ENCODE measurements at places on chromosomes 6 and 20.
A peak's percentile ranks its signal among the peaks of the same experiment; 100 is the strongest.

- no peak for DNase-seq
These were observed 20.8 kb downstream of the ADGRG6 start for GRCh38 chr6:142322504-142323198.

GRCh38 chr6:151325075-151326050 is 66.0 kb downstream of the ZBTB2 start:
- DNase-seq: no peak

DNA sequence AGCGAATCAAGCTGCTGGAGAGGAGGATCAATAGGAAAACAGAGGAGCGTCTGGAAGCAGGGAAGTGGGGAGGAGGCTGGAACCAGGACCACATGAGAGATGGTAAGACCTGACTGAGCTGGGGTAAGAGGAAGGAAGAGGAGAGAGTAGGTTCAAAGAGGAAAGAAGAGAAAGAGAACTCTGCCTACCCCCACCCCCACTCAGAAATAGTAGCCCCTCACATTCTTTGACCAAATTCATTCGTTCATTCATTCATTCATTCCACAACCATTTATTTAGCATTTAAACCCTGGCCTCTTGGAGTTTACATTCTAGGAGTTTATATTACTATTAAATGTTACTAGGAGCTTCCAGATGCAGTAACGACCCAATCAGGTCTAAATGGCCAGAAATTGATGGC is 15.8 kb upstream of the HCK start:
- DNase-seq: no peak

DNA sequence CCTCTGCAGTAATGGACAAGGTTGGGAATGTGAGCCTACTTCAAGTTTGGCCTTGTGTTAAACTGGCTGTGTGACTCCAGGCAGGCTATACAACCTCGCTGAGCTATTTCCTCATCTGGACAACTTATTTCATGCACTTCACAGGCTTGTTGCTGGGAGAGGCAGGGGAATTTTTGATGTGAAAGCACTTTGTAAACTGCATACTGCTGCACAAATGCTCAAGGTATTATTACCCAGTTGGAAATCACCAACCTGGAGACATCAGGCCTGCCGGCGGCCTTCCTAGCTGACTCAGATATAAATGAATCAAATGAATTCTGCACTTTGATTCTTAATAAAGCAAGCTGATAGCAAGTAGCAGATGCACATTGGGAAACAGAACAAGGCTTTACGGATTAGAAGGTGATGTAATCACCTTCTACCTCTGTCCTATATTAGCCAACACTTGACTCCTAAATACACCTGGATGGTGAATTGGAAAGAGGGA is 10.1 kb downstream of the JARID2 start:
- no peak for DNase-seq

GRCh38 chr20:59903621-59904020 is 29.8 kb downstream of the SYCP2 start:
- DNase-seq: no peak

GRCh38 chr6:83097204-83097603 is 29.7 kb downstream of the DOP1A start:
- no peak for DNase-seq

GRCh38 chr6:88403486-88403885 is 237.3 kb upstream of the CNR1 start:
- DNase-seq: no peak

DNA sequence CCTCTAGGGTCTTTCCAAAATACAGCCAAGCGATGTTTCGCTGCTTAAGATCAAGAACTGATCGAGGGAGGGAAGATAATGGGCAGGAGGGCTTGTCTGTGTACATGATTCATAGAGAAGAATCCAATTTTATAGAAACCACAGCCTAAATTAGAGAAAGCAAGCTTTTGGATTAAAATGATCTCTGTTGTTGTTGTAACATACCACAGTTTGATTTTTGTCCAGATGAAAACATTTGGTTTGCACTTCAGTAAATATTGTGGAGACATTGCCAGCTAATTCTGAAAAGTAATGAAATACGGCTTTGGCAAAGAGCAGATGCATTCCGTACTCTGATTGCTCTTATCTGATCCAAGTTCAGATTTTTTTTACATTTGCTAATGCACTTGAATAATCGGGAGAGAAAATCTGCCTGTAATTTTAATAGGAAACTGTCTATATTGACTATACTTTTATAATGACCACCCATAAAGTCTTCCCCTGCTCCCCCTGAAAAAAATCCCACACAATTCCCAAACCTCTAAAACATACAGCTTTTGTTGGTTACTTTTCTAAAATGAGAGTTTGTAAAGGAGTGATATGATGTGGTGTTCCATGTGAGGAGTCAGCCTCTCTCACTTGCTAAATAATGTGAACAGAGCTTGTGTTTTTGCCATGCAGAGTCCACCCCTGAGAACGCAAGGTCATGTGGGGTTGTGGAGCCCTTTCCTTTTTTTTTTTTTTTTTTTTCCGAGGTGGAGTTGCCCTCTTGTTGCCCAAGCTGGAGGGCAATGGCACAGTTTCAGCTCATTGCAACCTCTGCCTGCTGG is 199.9 kb downstream of the DTNBP1 start:
- DNase-seq: no peak

- no peak for DNase-seq
These were observed 49.7 kb downstream of the NOL4L start for GRCh38 chr20:32535316-32535952.

- DNase-seq: peak; percentile 50
These were observed 764 bp downstream of the ZNF292 start for GRCh38 chr6:87155842-87156815.

GRCh38 chr6:24460966-24461365 is 28.4 kb downstream of the GPLD1 start:
- DNase-seq: no peak

DNA sequence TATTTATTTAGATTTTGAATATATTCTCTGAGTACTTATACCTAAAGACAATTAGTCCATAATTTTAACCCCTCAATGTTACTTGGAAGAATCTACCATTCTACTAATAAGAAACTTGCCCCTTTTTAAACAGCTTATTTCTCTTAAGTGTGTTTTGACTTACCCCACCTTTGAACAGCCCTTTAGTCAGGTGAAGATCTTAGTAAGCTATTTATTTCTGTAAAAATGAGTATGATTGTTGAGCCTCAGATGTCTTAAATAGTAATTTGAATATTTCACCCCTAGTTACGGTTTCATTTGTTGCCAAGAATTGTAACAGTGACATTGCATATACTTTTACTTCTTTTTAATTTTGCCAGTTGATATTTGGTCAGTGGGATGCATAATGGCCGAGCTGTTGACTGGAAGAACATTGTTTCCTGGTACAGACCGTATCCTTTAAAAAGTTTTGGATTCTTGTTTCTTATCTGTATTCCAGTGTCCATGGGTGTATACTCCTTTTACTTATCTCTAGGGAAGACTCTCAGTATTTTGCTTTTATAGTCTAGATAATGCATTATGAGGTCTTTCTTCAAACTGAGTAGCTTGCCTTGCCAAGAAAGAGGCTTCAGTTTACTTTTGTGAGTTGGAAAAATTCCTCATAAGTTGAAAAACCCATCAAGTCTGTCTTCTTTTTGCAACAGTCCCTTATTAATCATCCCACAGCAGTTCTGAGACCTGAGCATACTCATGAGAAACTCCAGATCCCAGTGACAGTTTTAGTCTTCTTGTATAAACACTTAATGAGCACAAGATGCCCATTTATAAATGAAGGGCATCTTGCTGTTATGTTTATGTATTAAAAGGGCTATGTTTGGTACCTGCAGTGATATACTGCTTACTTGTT is 48.8 kb downstream of the MAPK14 start:
- no peak for DNase-seq

GRCh38 chr6:56657354-56657753 is 14.7 kb upstream of the DST start:
- no peak for DNase-seq

DNA sequence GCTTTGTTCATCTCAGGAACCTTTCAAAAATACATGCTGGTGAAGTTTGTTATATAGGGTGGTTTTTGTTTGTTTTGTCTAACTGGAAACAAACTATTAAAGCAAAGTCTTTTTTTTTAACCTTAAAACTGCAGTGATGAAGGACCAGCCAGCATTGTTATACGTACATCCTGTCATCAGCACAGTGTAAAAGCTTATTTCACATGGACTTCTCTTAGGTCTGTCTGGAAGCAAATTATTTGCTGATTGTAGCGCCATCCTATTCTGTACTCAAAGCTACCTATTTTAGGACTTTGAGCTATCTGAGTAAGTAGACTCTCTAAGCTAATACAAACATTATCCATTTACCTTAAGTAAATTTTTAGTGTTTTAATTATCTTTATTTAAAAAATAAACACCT is 61.7 kb downstream of the SNX9 start:
- DNase-seq: no peak

DNA sequence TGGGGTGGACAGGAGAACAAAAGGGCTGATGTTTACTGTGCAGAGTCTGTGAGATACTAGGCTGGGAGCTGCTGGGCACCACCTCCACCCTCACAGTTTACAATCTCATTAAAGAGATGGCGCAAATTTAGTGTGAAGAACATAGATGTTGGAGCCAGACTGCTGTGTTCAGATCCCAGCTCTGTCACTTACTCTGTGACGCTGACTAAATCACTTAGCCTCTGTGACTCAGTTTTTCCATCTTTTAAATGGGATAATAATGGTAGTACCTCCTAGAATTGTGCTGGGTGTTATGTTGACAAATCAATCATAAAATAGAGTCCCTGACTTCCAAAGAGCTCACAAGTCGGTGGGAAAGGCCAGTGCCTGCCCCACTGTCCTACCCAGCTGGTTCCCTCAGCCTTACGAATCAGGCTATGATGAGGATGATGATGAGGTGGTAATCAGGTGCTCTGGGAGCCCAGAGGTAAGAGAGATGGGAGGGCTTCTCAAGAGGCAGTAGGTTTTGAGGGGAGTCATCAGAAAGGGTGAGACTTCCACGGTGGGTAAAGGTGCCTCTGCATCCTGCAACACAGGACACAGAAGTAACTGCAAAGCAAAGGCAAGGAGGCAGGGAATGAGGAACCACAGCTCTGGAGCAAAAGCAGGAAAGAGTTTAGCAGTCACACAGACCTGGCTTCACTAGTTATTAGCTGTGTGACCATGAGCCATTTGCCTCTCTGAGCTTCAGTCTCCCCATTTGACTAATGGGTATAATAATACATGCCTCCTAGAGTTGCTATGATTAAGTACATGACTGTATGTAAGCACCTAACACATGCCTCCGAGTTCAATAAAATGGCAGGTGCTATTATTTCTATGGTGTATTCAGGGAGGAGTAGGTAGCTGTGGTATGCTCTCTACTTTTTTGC is 8.9 kb downstream of the FYN start:
- no peak for DNase-seq

GRCh38 chr6:159615918-159616317 is 77.1 kb downstream of the SOD2 start:
- no peak for DNase-seq

GRCh38 chr6:143694560-143694959 is 16.8 kb downstream of the PHACTR2 start:
- DNase-seq: peak; percentile 22

DNA sequence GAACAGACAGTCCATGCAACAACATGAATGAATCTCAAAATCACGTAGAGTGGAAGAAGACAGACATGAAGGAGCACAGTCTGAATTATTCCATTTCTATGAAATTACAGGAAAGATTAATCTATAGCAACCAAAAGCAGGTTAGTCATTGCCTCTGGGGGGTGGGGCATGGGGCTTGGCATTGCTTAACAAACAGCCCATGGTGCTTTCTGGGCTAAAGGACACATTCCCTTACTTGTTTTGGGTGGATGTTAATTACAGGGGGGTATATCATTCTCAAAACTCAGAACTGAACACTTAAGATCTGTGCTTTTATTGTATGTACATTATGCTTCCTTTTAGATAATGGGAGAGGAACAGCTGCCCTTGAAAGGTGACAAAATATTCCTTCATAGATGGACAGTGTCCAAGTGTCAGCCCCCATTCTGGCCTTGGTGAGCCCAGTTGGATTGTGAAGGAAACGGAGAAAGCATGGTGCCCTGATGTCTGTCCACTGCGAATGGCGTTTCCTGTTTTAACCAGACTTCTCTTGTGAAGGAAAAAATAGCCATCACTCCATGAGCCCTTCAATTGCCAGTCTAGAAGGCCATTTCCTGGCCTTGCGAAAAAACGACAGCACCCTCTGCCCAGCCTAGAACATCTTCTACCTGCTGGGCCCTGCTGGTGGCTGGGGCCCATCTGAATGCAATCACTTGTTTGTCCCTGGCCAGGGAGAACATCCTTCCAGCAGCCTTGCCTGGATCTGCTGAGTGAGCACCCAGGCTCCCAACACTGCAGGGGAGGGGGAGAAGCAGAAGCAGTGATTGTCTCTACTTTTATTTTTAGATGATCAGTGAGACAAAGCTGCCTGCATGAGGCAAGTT is 179.7 kb downstream of the BCAS1 start:
- DNase-seq: no peak

DNA sequence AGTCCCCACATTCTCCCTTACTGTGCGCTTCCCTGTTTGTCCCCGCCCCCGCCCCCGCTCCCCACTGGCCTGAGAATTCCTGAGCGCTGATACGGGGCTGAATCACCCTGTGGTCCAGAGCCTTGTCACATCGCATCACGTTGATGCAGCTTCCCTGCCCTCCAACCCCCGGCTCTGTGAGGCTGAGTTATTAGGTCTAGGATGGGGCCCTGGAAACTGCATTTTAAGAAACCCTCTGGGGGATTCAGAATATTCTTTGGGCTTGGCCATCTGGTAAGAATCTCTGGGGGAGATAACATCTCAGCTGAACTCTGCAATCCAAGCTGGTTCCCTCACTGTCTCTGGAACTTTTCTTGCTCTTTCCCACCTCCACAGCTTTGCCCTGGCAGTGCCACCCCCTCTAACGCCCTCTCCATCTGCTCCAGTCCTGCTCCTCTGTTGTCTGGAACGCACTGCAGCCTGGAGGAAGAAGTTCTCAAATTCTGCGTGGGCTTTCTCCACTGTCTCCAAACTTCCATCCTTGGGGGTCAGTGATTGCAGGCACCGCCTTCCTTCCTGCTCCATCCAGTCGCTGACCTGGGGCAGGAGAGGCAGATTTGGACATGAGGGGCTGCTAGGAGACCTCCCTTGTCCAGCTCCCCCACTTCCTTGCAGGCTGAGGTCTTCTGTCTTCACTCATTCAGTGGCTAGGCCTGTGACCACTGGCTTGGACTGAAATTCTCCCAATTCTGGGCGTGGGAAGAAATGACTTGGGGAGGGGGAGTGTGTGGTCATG is 42.6 kb downstream of the KIAA1755 start:
- DNase-seq: no peak

DNA sequence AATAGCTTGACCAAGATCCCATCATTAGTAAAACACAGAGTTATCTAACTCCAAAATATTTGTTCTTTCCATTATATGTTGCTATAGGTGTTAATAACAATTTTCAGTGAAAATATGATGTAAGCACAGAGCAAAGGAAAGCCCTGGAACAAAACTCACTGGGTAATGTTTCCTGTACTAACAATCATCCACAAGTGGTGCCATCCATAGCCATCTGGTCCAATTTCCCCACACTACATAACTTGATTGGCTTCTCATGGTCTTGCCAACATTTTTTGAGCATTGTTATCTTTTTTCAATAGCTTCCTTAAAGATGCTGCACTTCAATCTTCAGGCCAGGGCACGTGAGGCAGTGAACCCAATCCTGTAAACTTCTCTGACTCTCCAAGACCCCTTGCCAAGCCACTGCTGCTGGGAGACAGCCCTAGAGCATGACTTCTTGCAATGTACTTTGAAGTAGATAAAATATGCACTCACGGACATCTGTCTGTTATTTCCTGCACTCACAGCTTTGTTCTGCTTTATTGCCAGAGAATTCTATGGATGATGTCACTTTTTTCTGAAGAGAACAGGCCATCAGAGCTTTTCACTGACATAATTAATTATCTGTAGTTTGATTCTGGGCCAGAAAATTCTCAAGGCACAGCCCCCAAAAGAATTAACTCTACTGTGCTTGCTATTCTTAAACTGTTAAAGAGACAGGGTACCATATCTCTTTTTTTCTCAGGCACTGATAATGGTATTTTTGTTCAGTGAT is 97.5 kb upstream of the TMEM30A start:
- no peak for DNase-seq
